ENCODE measurements at places on chromosomes 5 and 9.

GRCh38 chr5:126168785-126169184 is 254.4 kb upstream of the GRAMD2B start:
- H3K27ac ChIP-seq: no peak overlapping the region
- no peak overlapping the region for H3K4me3 ChIP-seq
- no peak for DNase-seq
- no peaks in the 10 kb centered on the region for H3K36me3 ChIP-seq

DNA sequence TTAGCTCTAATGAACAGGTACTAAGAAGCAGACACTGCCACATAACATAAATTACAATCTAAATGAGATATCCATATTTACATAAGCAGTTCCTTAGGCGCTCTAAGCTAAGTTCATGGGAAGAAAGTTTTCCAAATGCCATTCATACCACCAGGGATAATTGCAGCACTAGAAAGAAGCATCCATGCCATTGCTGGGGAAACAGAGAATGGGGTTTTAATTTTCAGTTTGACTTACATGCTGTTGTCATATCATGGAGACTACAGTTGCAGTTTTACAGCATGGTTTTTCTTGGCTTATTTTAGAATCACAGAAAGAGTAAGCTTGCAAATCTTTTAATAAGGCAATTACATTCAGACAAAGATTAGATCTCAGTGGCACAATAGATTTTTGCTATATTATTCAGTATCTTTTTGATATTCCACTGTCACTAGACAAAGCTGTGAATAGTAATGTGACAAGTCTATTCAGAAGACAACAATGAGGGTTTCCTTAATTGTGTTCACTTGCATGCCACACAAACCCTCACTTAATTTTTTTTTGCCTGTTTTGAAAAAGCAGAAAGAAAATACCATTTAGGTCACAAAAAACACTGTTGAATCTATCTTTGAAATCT is 108.4 kb upstream of the ELAVL2 start:
- no peak for DNase-seq
- H3K27me3 ChIP-seq: no peaks in the 10 kb centered on the region
- H3K27ac ChIP-seq: no peak overlapping the region

GRCh38 chr5:135016861-135017290 is 17.2 kb downstream of the PITX1 start:
- peak; percentile 17 for DNase-seq
- H3K27me3 ChIP-seq: no peaks in the 10 kb centered on the region
- H3K4me3 ChIP-seq: no peak overlapping the region
- no peak overlapping the region for H3K27ac ChIP-seq

GRCh38 chr9:107358986-107359385 is 75.9 kb downstream of the RAD23B start:
- H3K4me1 ChIP-seq: no peaks in the 10 kb centered on the region
- H3K4me3 ChIP-seq: no peak overlapping the region
- H3K36me3 ChIP-seq: no peaks in the 10 kb centered on the region

- H3K36me3 ChIP-seq: no peaks in the 10 kb centered on the region
- no peaks in the 10 kb centered on the region for H3K4me1 ChIP-seq
- no peaks in the 10 kb centered on the region for H3K27me3 ChIP-seq
- no peak overlapping the region for H3K27ac ChIP-seq
Observed at GRCh38 chr5:162811071-162811470, 626.3 kb upstream of the CCNG1 start.

- no peak overlapping the region for H3K4me3 ChIP-seq
- no peaks in the 10 kb centered on the region for H3K27me3 ChIP-seq
- DNase-seq: no peak
- H3K27ac ChIP-seq: no peak overlapping the region
- H3K36me3 ChIP-seq: no peaks in the 10 kb centered on the region
Observed at GRCh38 chr5:38780316-38780715, 65.5 kb upstream of the OSMR start.

GRCh38 chr5:72633041-72633445 is 125.8 kb upstream of the ZNF366 start:
- H3K4me3 ChIP-seq: no peak overlapping the region
- H3K27me3 ChIP-seq: no peaks in the 10 kb centered on the region
- no peak for DNase-seq
- H3K36me3 ChIP-seq: no peaks in the 10 kb centered on the region

GRCh38 chr5:153866176-153866575 is 172.5 kb downstream of the FAM114A2 start:
- H3K4me1 ChIP-seq: no peaks in the 10 kb centered on the region
- H3K4me3 ChIP-seq: no peak overlapping the region

GRCh38 chr9:122193651-122194050 is 33.9 kb downstream of the MORN5 start:
- no peak overlapping the region for H3K27ac ChIP-seq
- no peaks in the 10 kb centered on the region for H3K27me3 ChIP-seq
- no peak overlapping the region for H3K4me3 ChIP-seq
- no peaks in the 10 kb centered on the region for H3K36me3 ChIP-seq
- no peaks in the 10 kb centered on the region for H3K4me1 ChIP-seq

GRCh38 chr5:147949711-147950573 is 43.6 kb upstream of the C5orf46 start:
- H3K4me3 ChIP-seq: no peak overlapping the region
- no peaks in the 10 kb centered on the region for H3K4me1 ChIP-seq
- DNase-seq: no peak

- H3K4me1 ChIP-seq: no peaks in the 10 kb centered on the region
- DNase-seq: no peak
- no peak overlapping the region for H3K4me3 ChIP-seq
- H3K27ac ChIP-seq: no peak overlapping the region
- no peaks in the 10 kb centered on the region for H3K27me3 ChIP-seq
- no peaks in the 10 kb centered on the region for H3K36me3 ChIP-seq
Observed at GRCh38 chr9:122835313-122835731, 6.9 kb upstream of the PDCL start.

- H3K4me1 ChIP-seq: no peaks in the 10 kb centered on the region
- no peak overlapping the region for H3K4me3 ChIP-seq
- no peak overlapping the region for H3K27ac ChIP-seq
- H3K27me3 ChIP-seq: no peaks in the 10 kb centered on the region
Observed at GRCh38 chr5:912280-913091, 19.8 kb downstream of the TRIP13 start.

- H3K36me3 ChIP-seq: no peaks in the 10 kb centered on the region
- H3K27ac ChIP-seq: no peak overlapping the region
- no peaks in the 10 kb centered on the region for H3K4me1 ChIP-seq
- H3K27me3 ChIP-seq: no peaks in the 10 kb centered on the region
- DNase-seq: peak; percentile 42
- H3K4me3 ChIP-seq: no peak overlapping the region
Observed at GRCh38 chr9:72041775-72042194, 18.6 kb downstream of the C9orf57 start.

GRCh38 chr5:150153957-150154617 is 1.6 kb downstream of the PDGFRB start:
- no peaks in the 10 kb centered on the region for H3K36me3 ChIP-seq
- peak overlapping the region; percentile 73 for H3K27ac ChIP-seq
- no peaks in the 10 kb centered on the region for H3K27me3 ChIP-seq

GRCh38 chr9:89996773-89997172 is 392.0 kb downstream of the GADD45G start:
- H3K27me3 ChIP-seq: no peaks in the 10 kb centered on the region
- no peak overlapping the region for H3K27ac ChIP-seq
- no peaks in the 10 kb centered on the region for H3K36me3 ChIP-seq
- DNase-seq: peak; percentile 63
- H3K4me1 ChIP-seq: peaks cover 23% of the 10 kb centered on the region
- H3K4me3 ChIP-seq: no peak overlapping the region

GRCh38 chr5:163609910-163610309 is 104.5 kb downstream of the MAT2B start:
- H3K4me3 ChIP-seq: no peak overlapping the region
- no peak overlapping the region for H3K27ac ChIP-seq
- no peaks in the 10 kb centered on the region for H3K27me3 ChIP-seq
- H3K36me3 ChIP-seq: no peaks in the 10 kb centered on the region
- H3K4me1 ChIP-seq: no peaks in the 10 kb centered on the region
- DNase-seq: no peak

DNA sequence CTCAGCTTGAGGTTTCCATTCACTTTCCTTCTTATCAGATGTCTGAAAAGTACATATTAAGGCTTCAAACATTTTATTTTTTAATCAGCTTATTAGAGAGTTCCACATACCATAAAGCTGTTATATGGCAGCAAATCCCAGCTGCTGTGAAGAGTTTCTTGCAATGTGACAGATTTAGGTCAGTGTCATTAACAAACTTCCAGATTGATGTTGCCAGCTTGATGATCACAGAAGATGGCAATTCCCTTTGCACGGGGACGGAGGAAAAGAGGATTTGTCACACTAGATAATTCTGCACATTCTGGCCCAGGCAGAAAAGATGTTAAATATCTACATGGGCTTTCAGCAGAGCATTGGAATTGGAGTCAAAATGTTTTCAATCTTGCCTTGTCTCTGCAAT is 215.8 kb downstream of the BRINP1 start:
- no peak for DNase-seq
- H3K27me3 ChIP-seq: no peaks in the 10 kb centered on the region
- no peak overlapping the region for H3K27ac ChIP-seq
- no peaks in the 10 kb centered on the region for H3K36me3 ChIP-seq

DNA sequence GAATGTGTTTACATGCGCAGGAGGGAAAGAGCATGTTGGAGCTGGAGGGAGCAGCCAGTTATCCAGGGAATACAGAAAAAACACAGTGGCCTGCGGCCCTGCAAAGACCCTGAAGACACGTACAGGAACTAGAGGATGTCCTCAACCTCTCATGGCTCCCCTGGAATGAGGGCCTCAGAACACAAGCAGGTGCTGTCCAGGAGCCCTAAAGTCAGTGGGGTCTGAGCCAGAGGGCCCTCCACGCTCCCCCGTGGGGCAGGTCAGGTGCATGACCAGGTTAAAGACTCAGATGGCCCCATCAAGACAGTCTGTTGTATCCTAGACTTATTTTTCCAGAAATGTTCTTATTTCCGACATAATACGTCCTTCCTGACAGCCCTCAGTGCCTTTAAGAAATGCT is 106.9 kb downstream of the ROR2 start:
- H3K4me1 ChIP-seq: peaks cover 8% of the 10 kb centered on the region
- DNase-seq: no peak
- H3K27ac ChIP-seq: no peak overlapping the region
- H3K4me3 ChIP-seq: no peak overlapping the region

GRCh38 chr5:156396830-156397081 is 69.8 kb downstream of the SGCD start:
- H3K4me3 ChIP-seq: no peak overlapping the region
- DNase-seq: no peak
- no peak overlapping the region for H3K27ac ChIP-seq

- H3K36me3 ChIP-seq: no peaks in the 10 kb centered on the region
- no peak overlapping the region for H3K4me3 ChIP-seq
- DNase-seq: no peak
- no peaks in the 10 kb centered on the region for H3K27me3 ChIP-seq
Observed at GRCh38 chr9:127546125-127546832, 65.8 kb upstream of the STXBP1 start.

GRCh38 chr9:99026956-99027298 is 78.0 kb upstream of the TGFBR1 start:
- no peak for DNase-seq
- no peaks in the 10 kb centered on the region for H3K27me3 ChIP-seq
- no peak overlapping the region for H3K27ac ChIP-seq
- H3K4me1 ChIP-seq: no peaks in the 10 kb centered on the region
- no peak overlapping the region for H3K4me3 ChIP-seq
- no peaks in the 10 kb centered on the region for H3K36me3 ChIP-seq

All from colonic mucosa (tissue), 4 donors.